ENCODE measurements at places on chromosomes 4 and X.

DNA sequence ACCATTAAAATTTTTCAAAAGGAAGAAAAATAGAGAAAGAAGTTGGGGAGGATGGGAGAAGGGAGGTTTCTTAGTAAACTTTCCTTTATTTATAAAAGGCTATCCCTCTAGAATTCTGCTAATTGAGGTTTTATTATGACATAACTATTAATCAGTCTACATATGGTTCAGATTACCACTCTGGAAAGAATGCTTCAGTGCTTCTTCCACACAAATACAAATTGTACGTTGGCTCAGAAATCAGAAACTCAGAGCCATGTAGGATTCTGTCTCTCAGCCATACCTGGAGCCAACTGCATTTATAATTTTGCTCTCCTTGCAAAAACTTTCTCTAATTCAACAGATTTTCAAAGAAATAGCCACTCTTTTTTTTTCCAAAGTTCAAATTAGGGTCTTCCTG, 37.1 kb downstream of the SRPX start:
- DNase-seq: no peak

DNA sequence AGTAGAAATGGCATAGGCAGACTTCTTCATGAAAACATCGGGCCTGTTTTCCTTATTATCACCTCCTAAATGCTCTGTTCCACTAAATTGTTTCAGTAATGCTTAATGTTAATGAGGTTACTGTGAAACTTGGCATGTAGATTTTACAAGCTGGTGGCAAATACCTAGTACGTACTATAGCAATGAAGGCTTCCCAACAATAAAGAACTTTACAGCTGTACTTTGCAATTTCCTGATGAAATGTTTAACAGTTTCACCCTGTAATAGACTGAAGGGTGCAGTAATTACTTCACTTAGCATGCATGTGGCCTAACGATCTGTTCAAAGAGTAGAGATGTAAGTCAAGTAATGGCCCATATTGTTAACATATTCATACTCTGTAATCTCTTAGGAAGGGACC, 524.7 kb downstream of the IL15 start:
- no peak for DNase-seq

DNA sequence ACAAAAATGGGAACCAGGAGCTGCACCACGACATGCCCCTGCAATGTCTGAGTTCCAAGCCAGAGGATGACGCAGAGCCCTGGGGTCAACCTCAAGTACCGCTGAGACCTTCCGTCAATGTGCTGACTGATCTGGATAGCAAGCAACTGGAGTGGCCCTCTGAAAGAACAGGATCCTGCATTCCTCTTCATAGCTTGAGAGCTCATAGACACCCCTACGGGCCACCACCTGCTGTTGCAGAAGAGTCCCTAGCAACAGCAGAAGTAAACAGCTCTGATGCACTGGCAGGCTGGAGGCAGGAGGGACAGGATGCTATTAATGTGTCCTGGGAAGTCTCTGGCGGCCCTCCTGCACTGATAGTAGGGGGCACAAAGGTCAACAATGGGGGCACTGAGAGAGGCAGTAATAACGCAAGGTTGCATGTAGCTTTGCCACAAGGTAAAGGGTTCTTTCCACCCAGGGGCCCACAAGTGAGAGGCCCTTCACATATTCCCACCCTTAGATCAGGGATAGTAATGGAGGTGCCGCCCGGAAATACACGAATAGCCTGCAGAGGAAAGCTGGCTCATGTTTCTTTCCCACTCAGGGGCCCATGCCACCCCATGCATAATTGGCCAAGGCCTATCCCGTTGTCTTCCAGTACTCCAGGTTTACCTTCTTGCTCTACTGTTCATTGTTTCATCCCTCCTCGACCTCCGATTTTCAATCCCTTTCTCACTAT, 1.3 kb downstream of the PRR32 start:
- no peak for DNase-seq

- DNase-seq: peak; percentile 54
These were observed 79.4 kb downstream of the FAM53A start for GRCh38 chr4:1604706-1605205.

DNA sequence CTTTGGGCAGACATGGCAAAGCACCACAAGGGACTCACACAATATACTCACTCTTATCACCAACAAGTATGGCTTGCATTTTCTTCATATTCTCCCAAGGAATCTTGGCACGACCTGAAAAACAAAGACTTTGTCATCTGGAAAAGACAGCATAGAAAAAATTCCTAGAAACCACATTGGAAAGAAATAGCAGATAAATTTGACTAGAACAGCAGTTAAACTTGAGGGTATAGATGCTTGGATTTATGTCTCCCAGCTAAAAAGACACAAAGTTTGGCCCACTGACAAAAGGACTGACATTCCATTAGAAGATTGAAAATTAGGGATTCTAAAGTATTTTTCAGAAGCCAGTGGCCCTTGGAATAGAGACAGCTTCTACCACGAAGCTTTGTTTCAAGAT, 6.9 kb upstream of the VEGFC start:
- DNase-seq: no peak

- no peak for DNase-seq
These were observed 707 bp upstream of the SHROOM4 start for GRCh38 chrX:50814701-50815100.

- no peak for DNase-seq
These were observed 17.6 kb upstream of the CCNI start for GRCh38 chr4:77093401-77093800.

DNA sequence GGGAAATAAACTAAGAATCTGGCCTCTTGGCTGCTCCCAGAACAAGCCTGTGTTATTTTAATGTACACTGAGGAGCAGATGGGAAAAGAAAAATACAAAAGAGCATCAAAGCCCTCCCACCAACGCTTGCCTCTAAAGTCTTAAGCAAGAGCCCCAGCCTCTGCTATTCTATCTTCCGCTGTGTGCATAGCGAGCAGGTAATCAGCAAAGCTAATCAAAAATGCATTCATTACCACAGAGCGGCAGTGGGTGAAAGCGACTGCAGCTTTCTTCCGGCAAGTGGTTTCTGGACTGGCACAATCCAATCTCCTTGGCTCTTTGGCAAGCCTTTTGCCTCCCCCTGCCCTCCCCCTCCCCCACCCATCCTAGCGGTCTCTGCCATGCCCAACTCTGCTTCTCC, 13.5 kb upstream of the GRIA3 start:
- no peak for DNase-seq

DNA sequence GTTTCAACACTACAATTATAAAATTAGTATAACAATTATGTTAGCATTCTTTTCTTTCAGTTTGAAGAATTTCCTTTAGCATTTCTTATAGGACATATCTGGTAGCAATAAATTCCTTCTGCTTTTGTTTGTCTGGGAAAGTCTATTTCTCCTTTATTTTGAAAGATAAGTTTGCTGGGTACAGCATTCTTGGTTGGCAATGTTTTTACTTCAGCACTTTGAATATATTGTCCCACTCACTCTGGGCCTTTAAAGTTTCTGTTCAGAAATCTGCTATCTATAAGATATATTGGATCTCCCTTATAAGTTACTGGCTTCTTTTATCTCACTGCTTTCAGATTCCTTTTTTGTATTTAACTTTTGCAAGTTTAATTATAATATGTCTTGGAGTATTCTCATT, 222.1 kb downstream of the PARM1 start:
- DNase-seq: no peak

GRCh38 chr4:89275587-89275986, 32.0 kb downstream of the GPRIN3 start:
- no peak for DNase-seq

DNA sequence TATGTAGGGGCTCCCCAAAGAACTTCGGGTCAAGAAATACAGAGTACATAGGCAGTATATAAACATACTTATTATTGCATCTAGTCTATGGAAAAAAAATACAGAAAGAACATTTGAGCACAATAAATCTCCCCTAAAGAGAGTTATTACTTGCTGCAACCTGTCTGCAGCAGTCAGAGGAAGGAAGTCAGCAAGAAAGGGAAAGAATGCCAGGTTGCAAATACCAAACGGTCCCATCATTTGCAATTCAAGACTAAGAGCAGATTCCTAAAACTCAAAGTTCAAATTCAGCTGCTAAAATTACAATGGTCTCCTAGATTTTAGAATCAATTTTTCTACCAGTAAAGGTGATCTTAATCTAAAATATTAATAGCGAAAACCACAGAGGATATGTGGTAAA, 236.2 kb upstream of the NUDT6 start:
- no peak for DNase-seq

DNA sequence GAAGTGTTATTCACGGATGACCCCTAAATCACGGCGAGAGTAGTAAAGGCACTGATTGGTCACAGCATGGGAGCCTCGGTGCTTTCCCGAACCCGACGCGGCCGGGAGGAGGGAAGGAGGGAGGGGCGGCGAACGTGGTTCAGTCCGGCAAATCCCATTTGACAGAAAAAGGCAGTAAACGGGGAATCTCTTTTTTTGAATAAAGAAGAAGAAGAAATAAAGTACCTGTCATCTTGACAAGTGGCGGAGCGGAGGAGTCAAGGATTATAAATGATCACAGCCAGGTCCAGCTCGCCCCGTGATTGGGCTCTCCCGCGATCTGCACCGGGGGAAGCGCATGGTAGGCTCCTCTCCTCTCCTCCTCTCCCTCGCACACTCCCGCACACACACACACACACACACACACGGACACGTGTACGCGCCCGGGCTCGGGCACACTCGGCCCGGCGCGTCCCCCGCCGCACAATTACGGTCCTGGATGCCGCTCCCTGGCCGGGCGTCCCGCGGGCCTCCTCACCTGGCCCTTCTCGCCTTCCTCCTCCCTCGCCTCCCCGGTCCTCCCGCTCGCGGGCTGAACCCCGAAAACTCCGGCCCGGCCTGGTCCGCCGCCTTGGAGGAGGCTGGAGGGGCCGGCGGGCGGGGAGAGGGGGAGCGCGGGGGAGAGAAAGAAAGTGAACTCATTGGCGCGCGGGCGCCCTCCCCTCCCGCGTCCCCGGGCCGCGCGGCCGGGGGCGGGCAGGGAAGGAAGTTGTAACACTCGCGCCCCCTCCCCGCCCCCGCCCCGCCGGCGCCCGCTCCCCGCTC, 99.2 kb upstream of the TENM3 start:
- DNase-seq: no peak

GRCh38 chr4:90951037-90951436, 823.8 kb downstream of the CCSER1 start:
- DNase-seq: no peak

GRCh38 chrX:145816601-145817315, 871 bp upstream of the SLITRK2 start:
- no peak for DNase-seq

GRCh38 chr4:3295837-3296624, 3.2 kb downstream of the RGS12 start:
- DNase-seq: no peak

- DNase-seq: no peak
These were observed 27.3 kb upstream of the SCOC start for GRCh38 chr4:140346136-140346535.

GRCh38 chr4:169103966-169104412, 93.9 kb upstream of the CBR4 start:
- DNase-seq: no peak

GRCh38 chr4:189202869-189203271, 737.8 kb upstream of the FRG1 start:
- DNase-seq: no peak

DNA sequence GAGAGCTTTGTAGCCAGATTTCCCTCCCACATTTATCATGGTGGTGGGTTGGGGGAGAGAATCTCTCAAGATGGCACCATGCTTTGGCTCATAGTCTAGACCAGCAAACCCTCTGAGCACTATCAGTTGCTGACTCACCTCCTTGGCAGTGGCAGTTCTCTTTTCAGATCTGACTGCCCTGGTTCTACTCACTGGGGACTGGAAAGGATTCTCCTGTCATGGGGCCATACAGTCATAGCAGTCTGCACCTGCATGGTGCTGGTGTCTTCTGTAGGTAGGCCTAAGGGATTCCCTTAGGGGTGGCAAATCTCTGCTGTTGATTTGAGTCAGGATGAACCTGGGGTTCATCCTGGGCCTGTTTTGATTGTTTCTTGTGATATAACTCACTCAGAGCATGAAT, 2.6 kb downstream of the TEX13B start:
- DNase-seq: no peak

DNA sequence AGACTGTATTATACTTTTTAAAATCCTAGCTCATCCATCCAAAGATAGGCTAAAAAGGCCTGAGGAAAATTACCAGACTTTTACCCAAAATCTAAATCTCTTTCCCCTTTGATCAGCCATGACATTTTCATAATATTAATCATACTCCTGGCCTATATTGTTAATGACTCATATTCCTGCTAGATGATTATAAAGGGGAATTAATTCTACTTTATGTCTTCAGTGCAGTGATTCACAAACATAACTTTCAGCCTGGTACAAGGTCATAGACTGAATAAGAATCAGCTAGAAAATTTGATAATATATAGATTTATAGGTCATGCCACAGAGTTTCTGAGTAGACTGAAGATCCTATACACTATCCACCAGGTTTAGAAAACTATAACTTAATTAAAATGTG, 1905.4 kb downstream of the C4orf33 start:
- no peak for DNase-seq

DNA sequence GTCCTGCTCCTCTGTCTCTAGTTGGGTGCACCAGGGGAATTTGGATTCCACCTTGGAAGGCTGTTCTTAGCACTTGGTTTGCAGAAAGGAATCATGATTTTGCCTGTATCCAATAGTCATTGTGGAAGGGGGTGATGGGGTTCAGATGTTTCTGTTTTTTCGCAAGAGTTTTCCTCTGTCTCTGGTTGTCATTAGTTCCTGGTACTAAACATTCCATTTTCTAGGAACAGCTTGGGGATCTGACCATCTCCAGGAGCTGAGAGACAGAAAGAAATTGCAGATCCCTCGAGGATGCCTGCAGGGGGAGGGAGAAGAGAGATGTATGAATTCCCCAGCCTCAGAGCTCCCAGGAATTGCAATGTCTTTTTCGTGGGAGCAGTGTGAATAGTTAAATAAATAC, 70.9 kb downstream of the CYTL1 start:
- DNase-seq: no peak

DNA sequence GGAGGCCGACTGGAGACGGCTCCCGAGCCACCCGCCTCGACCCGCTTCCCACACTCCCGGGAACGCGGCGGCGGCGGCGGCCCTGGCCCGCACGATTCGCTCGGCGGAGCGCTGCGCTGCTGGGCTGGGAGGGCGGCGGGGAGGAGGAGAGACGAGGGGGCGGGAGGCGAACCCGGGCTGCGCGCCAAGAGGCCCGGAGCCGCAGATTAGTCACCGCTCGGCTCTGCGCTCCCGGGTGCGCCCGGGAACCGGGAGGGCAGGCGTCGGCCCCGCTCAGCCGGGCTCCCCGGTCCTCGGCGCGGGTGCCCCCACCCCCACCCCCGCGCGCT, 11.2 kb upstream of the BCOR start:
- peak; percentile 55 for DNase-seq
